ENCODE measurements at places on chromosomes 2 and 18.

DNA sequence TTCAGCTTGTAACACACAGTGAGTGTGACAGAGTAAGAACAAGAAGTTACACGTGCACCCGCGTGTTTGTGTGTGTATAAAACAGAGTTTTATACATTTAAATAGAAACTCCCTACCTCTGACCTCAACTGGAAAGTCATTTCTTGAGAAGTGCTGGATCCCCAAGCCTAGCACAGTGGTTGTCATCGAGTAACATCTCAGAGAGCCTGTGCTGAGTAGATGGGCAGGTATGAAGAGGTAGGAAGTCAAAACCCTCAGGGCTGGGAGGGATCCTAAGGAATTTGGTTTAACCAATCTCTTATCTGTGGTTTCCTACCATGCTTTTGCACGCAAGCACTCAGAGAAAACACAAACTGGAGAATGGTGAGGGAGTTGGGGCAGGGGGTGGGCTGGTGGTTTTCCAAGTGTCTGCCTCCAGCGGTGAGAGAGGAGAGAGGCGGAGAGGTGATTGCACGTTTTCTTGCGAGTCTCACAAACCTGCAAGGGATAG is 9.2 kb downstream of the ACOXL start:
- no peak for DNase-seq

DNA sequence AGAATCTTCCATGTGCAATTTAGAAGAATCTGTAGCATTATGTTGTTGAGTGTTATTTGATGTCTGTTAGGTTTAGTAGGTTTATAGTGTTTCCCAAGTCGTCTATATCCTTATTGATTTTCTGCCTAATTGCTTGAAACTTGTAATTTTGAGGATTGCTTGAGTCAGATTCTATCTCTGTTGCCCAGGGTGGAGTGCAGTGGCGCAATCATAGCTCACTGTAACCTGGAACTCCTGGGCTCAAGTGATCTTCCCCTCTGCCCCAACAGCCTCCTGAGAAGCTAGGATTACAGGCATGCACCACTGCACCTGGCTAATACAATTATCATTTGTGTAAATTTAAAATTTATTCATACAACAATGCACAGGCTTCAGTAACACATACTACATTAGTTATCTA is 3.1 kb upstream of the TCF23 start:
- no peak for DNase-seq

GRCh38 chr2:20617892-20618467 is 32.9 kb downstream of the HS1BP3 start:
- DNase-seq = no peak

- DNase-seq = no peak
These were observed 37.2 kb downstream of the CREG2 start for GRCh38 chr2:101349893-101350662.

DNA sequence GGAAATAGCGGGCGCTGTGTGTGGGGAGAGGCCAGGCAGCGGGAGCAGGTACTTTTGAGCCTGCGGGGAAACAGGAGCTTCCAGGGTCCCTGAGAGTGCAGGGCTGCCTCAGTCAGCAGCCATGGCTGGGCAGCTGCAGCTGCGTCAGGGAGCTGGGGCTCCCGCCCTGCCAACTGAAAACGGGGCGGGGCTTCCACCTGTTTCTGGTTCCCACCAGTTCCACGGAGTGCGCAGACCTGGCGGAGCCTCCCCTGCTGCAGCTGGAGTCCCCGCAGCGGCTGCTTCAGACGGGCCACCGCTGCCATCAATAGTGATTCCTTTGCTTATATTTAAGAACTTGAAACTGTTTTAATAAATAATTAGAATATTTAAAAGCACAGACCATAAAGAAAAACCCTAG is 30.6 kb upstream of the RPRM start:
- DNase-seq = no peak

- no peak for DNase-seq
These were observed 344.9 kb downstream of the TSN start for GRCh38 chr2:122100346-122100745.

GRCh38 chr2:8984855-8985254 is 18.6 kb downstream of the MBOAT2 start:
- no peak for DNase-seq

DNA sequence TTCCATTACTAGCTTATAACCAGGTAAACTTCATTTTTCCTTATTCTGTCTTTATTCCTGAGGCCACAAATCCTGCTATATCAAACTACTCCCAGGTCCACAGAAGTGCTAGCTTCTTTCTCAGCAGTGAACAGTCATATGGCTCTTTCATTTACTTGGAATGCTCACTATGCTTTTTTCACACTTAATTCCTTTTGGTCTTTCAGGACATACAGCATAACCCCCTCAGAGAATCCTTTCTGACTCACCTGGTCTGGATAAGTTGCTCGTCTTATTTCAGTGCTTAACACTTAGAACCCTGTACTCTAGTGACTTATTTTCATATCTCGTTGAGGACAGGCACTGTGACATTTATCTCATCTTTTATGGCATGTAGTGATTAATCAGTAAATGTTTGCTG is 325.0 kb upstream of the UBE2E3 start:
- DNase-seq = no peak

- peak; percentile 20 for DNase-seq
These were observed 843 bp downstream of the CYS1 start for GRCh38 chr2:10079266-10079869.

DNA sequence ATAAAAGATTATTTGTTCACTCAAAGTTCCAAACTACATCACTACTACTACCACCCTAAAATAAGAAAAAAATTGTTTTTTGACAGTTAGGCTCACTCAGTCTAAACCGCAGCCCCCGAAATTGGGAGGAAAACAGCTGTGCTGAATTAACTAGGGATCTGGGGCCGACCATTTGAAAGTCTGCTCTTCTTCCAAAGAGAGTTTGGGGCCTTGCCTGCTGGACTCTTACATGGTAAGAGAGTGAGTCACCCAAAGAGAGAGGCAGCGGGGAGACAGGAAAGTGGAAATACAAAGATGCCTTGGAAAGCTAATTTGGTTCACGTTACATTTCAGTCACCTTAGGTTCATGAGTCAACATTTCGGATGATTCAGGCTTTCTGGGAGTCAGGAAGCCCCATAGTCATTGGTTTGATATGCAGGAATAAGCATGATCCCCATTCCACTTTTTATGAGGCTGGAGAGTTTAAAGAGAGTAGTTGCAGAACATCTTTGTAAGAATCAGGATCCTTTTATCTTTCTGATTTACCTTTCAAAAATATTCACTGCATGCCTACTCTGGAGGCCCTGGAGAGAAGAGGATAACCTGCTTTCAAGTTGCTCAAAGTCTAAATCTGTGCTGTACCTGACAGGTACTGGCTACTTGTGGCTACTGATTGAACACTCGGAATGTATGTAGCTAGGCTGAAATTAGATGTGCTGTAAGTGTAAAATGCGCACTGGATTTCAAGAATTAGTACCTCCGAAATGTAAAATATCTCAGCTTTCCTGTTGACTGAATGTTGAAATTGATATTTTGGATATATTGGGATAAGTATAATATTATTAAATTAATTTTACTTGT is 995 bp upstream of the RTN4 start:
- DNase-seq = peak; percentile 33
